Naive thymus-derived CD4-positive, alpha-beta T cell (primary cell): ENCODE measurements at places on chromosomes 12 and 14.

GRCh38 chr12:52074971-52075724, 4.4 kb upstream of the SMIM41 start:
- no peak for DNase-seq

DNA sequence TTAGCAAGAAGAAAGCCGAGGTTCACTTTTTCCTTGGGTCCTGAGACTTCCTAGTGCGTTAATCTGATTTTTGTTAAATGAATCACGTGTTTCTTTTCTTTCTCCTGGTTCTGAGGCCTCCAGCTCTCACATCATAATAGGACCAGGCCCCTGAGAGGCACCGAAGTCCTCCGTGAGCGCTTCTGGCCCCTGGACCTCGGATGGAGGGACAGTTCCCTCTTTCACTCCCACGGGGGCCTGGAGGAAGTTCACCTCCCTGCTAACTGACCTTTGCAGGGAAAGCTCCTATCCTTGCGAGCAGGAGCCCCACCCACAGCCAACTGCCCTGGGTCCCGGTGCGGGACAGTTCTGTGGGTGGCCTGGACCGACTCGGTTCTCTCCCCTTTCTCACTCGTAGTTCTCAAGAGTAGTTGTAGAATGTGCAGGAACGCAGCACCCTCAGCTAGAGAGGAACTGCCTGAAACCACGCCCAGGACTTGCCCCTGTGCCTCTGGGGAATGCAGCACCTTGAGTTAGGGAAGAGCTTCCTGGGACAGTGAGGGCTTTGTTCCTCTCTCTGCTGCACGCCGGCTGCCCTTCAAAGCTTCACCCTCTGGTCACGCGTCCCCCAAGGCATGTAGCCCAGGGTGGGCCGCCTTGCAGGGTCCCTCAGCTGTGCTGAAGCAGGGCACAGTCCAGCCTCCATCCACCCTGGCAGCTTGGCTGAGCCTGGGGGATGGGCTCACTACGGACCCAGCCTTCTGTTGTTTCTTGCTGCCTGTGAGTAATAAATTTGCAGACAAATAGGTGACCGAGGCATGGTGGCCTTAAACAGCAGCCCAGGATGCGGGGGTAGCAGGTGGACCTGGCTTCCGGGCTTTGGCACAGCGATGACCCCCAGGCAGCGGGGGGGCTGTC, 264.6 kb downstream of the ADGRD1 start:
- DNase-seq, result no peak

DNA sequence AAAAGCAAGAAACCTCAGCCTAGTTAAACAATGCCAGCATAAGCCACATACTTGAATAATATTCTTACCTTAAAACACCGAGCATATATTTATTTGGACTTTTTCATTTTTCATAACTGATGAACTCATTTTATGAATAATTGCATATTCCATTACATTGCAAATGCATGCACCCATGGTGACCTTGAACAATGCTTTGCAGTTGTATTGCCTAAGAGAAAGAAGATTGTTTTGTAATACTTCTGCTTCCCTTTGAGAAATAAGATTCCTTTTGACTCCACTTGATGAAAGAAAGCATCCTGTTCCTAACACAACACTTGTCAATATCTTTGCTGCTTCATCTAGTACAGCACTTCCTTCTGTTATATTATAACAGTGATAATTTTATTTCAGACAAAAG, 1182.2 kb downstream of the FLRT2 start:
- no peak for DNase-seq

GRCh38 chr12:62888454-62889110, 46.4 kb downstream of the PPM1H start:
- DNase-seq, result no peak

DNA sequence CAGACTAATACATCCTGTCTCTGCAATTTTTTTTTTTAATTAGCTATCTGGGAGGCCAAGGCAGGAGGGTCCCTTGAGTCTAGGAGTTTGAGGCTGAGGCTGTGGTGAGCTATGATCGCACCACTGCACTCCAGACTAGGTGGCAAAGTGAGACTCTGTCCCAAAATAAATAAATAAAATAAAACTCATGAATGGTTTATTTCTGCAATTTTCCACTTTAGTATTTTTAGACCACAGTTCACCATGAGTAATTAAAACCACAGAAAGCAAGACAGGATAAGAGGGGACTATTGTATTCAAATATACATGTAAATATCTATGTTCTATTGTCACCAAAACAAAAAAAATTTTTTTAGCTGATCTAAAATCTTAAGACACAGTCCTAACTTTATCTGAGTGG, 17.8 kb downstream of the TAOK3 start:
- no peak for DNase-seq

DNA sequence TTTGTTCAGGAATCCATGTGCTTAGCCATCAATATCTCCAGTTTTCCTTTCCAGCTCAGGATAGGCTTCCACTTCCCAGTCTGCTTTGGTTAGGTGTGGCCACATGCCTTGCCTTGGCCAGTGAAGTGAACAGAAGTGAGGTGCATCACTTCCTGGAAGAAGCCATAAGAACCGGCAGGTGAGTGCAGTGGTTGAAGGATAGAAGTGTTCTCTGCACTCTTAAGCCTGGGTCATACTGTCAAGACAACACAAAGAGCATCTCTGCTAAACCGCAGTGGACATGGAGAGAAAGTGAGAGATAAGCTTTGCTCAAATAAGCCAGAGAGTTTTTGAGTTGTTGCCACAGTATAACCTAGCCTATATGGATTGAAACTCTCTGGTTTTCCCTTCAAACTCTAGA, 11.4 kb downstream of the GNG2 start:
- DNase-seq, result no peak

DNA sequence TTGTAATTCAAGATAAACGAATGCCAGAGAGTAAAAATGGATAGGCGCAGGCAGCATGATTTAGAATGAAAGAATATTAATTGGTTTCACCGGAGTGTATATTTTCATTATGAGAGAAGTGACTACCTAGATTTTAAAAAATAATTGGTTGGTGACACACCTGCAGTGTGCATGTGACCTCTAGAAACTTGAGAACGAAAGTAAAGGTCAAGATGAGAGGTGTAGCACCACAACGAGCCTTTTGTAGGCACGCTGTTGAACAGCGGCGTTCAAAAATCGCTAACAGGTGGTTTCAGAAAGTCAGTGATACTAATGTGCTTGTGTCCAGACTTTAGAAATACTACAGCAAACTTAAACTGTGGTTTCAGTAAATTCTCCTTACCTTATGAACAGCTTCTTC, 123.8 kb downstream of the NPAS3 start:
- DNase-seq, result no peak

GRCh38 chr12:34208331-34209258, 186.3 kb downstream of the ALG10 start:
- no peak for DNase-seq

- no peak for DNase-seq
Measured at GRCh38 chr12:24057920-24058476, 108.5 kb upstream of the SOX5 start.

DNA sequence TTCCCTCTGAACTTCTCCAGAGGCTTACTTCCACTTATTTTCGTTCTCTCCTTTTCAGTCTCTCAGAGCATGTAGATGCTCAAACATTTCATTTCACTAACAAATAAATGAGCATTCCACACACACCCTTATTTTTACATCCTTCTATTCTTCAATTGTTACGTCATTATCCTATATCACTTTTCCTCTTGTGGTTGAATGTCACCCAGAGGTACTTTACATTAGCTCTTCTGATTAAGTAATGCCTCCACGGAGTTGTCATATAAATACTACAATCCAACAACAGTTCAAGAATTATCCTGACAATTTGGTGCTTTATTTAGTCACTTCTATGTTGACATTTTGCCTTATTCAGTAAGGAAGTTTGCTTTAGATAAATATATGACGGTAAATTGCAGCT, 18.4 kb downstream of the FAR2 start:
- DNase-seq, result no peak

DNA sequence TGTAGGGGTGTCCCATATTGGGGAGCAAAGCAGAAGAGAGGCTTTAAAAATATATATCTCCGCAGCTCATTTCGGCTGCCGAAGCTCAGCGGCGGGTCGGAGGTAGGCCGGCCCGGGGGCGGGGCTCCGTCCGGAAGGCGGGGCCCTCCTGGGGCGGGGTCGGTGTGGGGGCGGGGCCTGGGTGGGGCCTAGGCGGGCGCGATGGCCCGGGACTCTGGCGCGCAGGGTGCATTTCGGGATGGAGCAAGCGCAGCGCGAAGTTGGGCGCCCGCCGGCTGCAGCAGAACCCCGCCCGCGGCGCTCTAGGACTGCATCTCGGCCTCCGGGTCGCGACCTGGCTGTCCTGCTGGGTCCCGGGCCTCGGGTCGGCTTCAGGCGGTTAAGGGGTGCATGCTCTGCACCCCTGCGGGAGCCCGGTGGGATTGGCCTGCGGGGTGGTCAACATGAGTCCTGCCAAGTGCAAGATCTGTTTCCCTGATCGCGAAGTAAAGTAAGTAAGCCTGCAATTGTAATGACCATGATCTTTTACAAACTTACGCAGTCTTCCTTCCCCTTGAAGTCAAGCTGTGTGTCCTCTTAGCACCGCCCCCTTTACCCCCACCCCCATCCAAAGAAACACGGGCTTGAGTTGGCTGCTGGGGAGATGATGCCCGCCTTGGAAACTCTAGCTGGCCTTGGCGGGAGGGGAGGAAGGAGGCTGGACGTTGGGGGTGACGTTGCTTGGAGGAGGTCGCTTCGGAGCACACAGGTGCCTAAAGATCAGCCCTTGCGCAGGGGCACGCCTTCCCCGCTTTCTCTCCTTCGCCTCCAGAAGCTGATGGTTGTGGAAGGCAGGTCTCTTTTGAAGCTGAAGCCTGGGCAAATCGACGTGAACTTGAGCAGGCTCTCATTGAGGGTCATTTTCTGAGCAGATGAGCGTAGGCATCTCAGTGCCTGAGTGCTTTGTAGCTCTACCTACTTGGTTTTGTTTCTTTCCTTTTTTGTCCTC, 38.4 kb downstream of the ACACB start:
- peak; percentile 72 for DNase-seq

DNA sequence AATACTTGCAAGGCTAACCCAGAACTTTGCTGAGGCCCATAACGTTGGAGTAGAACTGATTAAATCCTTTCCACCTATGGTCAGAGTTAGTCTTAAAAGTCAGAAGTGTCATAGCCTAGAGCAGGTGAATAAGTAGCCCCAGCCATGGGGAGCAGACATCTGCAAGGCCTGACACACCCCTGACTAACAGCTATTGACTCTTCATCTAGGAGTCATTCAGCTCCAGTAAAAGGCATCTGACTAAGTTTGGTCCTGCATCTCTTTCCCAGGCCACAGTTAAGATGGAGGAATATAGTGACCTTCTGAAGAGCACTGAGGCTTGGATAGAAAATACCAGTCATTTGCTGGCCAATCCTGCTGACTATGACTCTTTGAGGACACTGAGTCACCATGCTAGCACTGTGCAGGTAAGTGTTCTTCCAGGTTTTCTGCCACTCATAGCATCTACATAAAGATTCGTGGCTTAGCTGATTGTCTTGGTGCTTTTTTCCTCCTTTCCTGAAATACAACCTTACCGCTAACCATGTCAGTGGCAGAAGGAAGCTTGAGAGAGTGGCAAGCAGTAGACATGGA, 212.9 kb downstream of the ESR2 start:
- no peak for DNase-seq
